ENCODE measurements at places on chromosomes 7 and 10.

- DNase-seq: no peak
These were observed 383.2 kb downstream of the MALRD1 start for GRCh38 chr10:19431622-19432351.

DNA sequence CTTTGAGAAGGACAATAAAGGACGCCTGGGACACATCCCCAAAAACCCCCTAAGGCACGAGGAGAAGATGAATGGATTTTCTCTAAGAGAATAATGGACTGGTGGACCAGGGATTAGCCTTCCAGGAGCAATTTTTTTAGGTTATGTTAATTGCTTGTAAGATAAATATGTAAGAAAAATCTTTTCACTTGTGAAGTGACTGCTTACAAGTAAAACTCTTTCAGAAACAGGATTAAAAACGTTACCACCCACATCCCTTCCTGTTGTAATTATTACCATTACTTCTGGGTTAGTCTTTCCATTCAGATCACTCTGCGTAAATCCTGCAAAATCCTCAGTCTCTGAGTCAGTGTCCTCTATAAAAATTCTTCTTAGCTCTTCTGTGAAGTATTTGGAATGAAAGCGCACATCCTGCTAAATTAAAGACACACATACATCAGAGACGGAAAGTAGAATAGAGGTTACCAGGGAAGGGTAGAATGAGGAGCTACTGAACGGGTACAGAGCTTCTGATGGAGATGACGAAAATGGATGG, 34.3 kb downstream of the CDCA7L start:
- no peak for DNase-seq

DNA sequence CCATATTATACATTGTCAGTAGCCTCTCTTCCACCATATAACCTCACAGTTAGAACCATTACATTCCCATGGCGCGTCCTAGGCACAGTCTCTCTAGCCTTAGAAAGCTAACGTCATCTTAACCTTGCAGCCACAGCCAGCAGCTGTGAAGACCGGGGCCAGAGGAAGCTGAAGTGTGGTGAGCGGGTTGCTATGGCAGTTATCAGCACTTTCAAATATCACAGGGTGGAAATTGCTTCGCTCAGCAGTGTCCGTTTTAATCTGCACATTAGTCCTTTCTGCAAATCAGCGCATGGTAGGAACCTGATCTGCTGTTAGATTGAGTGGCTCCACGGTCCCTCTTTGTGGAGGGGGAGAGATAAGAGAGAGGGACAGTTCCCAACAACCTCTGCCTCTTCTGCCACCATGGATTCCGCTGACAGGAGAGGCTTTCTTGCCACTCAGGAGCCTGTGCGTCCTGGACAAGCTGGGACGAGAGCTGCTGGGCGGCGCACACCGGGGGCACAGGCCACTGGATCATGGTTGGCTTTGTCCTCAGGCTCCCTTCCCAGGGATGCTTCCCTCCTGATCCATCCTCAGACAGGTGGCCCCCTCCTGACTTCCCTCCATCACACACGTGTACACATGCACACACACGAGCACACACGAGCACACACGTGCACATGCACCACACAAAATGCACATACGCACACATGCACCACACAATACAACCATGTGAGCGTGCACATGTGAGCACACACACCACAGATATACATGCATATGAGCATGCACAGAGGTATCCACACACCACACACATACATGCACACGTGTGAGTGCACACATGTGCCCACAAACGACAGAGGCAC, 93.8 kb downstream of the WDR37 start:
- DNase-seq: no peak

DNA sequence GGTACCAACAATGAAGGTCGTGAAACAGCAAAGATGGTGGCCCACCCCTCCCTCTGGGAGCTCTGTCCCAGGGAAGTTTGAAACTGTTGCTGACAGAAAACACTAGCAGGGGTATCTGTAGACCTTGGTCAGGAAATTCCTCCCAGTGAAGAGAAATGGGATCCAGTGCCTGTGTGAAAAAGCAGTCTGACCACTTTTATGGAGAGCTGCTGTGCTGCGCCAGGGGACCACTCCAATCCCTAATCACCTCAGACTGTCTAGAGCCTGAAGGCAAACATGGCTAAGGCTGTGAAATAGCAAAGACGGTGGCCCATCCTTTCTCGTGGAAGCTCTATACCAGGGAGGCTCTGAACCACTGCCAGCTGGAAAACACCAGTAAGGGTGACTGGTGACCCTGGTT, 38.3 kb upstream of the TMEM140 start:
- DNase-seq: no peak

- DNase-seq: no peak
These were observed 31.9 kb downstream of the FBXW4 start for GRCh38 chr10:101663097-101663496.

- no peak for DNase-seq
These were observed 1.5 kb upstream of the POLM start for GRCh38 chr7:44083796-44084195.

- no peak for DNase-seq
These were observed 11.2 kb downstream of the AVL9 start for GRCh38 chr7:32506266-32507054.

GRCh38 chr10:103585011-103585405, 91.5 kb downstream of the NEURL1 start:
- no peak for DNase-seq

DNA sequence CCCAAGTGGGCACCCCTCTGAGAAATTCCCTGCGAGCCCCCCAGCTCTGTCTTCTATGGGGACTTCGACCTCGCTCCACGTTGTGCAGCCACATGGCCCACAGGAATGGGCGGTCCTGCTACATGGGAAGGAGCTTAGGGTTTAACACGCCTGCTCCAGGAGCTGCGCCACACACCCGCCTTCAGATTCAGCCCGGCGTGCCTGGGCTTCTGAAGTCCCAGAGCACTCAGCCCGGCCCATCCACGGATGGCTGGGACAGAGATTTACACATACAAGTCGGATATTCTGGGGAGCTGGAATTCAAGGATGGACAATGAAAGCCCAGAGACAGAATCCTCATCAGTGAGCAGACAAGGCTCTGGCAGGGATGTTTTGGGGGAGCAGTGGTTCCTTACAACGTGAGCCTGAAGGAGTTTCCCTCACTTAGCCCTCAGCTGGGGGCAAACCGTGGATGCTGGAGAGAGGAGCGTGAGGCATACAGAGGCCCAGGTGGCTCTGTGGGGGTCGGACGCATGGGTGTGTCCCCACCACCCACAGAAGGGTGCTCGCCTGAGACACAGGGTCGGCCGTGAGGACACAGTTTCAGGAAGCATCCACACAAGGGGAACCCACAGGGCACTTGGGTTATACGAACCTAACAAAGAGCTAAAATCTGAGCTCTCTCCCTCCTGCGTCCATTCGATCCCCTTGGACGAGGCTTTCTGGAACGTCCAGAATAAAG, 372.9 kb downstream of the DNAJB6 start:
- DNase-seq: no peak

DNA sequence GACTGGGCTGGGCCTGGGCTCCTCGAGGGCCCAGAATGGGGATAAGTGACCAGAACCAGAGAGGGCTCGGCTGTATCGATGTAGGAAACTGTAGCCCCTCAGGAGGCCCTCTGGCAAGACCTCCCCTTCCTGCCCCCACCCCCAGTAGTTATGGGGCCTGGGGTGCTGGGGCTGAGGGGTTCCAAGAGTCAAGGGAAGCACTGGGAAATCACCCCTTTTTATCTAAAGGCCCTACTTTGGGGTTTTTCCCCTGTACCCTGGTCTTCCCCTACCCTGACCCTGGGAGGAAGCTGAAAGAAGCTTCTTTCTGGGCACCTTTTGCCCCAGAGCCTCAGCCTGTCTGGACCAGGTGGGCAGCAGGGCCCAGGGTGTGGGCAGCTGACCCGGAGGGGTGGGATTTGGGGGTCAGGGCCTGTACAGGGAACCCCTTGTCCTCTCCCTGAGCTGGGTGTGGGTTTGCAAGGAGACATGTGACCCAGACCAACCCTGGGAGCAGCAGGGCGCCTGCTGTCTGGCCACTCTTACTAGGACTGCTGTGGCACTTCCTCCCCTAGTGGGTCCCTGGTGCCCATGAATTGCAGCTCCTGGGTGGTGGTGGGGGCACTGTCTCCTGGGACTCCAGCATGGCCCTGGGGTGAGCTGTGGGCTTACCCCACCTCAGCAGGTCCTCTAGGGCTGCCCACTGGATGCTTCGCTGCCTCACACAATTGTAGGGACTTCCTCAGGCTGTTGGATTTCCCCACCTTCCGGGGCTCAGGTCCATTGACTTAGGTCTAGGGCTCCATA, 1.5 kb downstream of the IRF5 start:
- DNase-seq: no peak

Measured in stimulated activated CD4-positive, alpha-beta T cell treated with anti-CD3 and anti-CD28 coated beads, TNF-alpha, amount 100 ng/mL, for 1 hour (primary cell).